Stimulated activated CD4-positive, alpha-beta T cell treated with anti-CD3 and anti-CD28 coated beads, Interleukin-12 subunit alpha, Interleukin-12 subunit beta, amount 100 ng/mL, for 4 hours (primary cell): ENCODE measurements at places on chromosomes 6 and 20.

DNA sequence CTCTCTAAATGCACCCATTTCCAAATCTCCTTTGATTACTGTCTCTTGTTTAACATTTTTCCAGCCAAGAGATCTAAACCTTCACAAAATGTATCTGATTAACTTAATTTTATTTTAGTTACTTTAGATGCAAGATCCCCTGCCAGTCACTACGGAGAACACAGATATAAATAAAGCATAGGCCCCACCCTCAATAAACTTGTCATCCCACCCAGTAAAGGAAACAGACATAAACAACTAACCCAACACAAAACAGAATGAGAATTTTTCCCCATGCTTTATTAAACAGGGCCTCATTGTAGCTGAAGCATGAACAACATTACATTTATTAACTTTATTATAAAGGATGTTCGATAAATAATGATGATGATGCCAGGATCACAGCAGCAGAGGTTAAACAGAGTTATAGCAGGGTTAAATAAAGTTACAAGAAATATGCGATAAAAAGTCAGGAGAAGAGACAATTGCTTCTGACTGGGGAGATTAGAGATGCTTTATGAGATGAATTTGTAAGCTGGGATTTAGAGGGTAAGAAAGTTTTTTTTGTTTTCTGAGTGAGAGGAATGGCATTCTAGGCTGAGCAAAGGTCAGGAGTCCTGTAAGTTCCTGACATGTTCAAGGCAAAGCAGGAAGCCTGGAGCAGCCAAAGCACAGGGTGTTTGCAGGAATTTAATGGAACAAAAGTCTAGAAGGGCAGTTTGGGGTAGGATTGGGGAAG is 41.1 kb downstream of the TFAP2A start:
- no peak for DNase-seq

- peak; percentile 49 for DNase-seq
Measured at GRCh38 chr6:32952817-32953739, at the start of gene HLA-DMA. Gene HLA-DMA (minus strand): TSS chr6:32953097. CDS start chr6:32953036, 61 bp downstream.

DNA sequence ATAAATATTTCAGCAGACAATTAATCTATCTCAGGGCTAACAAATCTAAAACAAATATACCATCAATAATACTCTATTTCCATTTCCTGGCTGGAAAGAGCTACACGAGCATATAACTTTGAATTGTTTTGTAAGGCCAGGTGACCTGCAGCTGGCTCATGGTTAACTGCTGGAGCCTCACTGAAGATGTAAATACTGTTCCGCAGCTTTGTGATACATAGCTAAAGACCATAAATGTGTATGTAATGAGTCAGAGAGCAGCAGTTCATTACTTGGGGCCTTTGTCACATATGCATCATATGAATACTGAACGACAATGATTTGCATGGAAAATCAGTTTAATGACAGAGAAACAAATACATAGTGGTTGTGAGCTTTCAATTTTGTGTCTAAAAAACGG is 109.4 kb upstream of the CCN2 start:
- DNase-seq, result no peak

DNA sequence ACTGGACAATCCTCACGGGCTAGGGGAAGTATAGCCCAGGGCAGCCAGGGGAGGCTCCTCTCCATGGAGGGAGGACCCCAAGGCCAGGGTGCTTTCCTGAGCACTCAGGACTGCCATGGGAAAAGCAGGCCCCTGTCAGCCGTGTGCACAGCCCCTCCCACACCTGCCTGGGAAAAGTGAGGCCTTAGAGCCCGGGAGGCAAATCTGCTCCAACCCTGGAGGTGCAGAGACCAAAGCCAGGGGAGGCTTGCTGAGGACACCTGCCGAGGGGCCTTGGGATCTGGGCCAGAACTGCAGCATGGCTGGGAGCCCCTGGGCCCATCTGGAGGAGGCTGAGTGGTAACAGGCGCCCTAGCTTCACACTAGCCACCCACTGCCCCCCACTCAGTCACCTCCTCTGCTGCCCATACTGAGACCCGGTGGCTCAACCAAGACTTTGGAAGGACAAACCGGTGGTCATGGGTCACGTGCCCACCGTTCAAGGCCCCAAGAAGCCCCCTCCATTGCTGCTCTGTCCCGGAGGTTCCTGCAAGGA is 55.2 kb downstream of the YTHDF1 start:
- no peak for DNase-seq

- DNase-seq, result no peak
Measured at GRCh38 chr6:169939554-169940164, 188.2 kb downstream of the ERMARD start.

- no peak for DNase-seq
Measured at GRCh38 chr20:3865887-3866407, 19.3 kb downstream of the MAVS start.

GRCh38 chr6:91646649-91647048 is 1059.8 kb upstream of the MAP3K7 start:
- DNase-seq, result no peak

DNA sequence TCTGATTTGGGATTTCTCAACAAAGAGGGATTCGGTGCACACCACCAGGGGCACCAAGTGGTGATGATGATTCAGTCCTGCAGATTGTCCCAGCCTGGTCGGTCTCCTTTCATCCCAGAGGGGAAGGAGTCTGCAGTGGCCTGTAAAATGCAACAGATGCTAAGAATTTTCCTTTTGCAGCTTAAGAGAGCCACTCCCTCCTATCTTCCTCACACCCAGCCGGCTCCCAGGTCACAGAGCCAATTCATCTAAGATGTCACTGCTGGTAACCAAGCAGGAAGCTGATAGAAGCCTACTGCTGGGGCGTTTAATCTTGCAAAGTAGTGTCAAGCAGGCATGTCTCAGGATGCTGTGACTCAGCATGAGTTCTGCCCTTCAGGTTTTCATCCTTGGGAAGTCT is 203.8 kb upstream of the LRFN2 start:
- no peak for DNase-seq

DNA sequence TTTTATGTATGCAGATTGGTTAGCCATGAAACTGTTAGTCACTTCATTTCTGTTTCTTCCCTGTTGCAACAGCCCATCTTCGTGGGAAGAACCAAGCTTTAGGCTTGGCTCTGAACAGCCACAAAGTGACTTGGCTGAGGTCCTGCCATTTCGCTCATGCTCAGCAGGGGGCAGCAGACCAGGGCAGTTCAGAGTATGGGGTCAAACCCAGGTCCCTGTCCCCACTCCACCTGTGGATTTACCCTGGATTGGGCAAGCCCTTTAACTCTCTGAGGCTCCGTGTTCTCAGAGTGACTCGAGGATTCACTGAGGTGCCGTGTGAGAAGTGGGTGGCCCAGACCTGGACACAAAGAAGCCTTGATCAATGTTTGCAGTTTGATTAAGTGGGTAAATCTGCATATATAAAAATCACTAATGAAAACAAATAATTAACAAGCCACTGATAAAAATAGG is 19.8 kb upstream of the MAP1LC3A start:
- DNase-seq, result peak; percentile 56

GRCh38 chr6:19327241-19327640 is 509.9 kb upstream of the ID4 start:
- DNase-seq, result no peak

DNA sequence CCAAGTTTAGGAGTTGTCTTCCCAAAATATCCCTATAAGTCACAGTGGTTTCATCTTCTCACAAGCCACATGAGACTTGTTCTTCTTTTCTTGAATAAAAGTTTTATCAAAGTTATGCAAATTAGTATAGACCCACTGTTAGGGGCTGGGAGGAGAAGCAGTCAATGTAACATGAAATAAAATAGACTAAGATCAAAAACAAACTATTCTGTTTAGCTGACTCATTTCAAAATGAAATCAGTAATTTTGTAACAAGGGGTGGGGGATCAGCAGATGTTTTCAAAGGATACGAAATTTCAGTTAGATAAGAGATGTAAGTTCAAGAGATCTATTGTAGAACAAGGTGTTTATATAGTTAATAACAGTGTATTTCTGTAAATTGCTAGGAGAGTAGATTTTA is 339.6 kb upstream of the PRDM1 start:
- DNase-seq, result no peak

DNA sequence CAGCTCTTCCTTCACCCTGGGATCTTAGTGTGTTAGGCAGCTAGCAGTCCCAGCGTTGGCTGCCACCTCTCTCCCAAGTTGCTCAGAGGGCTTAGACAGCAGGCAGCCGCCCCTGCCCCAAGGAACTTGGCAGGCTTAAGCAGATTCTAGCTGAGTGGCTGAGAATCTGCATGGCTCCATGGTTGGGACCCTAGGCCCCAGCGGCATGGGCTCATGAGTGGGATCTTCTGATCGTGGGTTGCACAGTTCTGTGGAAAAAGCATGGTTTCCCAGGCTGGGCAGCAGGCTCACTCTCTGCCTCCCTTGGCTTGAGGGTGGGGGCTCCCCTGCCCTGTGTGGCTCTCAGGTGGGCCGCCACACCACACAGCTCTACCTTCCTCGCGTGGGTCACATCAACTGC is 1624.9 kb downstream of the GRIK2 start:
- DNase-seq, result no peak

DNA sequence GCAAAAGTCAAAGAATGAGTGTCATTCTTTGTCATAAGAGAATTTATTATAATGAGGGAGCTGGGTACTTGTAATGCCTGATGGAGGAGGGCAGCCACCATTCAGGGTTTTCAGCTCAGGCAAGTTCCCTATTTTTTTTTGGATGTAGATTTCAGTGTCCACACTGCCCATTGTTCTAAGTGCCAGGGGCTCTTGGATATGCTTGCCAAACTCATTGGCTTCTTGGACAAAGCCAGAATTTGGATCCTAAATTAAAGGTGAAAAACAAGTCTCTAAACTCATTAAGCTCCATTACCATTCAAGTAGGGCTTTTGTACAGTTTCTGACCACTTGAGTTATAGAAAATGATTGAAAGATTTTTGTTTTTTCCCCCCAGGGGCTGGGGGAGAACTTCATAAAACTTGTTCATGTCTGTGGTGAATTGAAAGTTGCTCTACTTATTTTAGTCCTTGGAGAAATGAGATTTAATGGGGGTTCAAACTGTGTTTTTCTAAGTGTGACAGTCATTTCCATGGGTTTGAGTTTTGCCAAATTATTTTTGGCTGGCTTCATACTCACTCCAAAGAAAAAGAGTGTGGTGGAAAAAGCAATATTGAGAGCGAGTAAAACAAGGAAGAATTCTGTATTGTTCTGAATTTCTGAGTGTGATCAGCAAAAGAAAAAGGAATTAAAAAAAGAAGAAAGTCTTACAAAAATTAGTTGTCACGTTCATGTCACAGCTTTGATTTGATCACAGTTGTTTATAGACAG is 46.0 kb downstream of the TIAM2 start:
- no peak for DNase-seq

- no peak for DNase-seq
Measured at GRCh38 chr6:165718491-165718891, 55.5 kb upstream of the PDE10A start.

- DNase-seq, result no peak
Measured at GRCh38 chr6:104705095-104705707, 154.5 kb downstream of the HACE1 start.

GRCh38 chr20:63333241-63333836 is 27.8 kb downstream of the CHRNA4 start:
- no peak for DNase-seq

GRCh38 chr6:42715871-42716270 is 6.5 kb downstream of the PRPH2 start:
- DNase-seq, result no peak

DNA sequence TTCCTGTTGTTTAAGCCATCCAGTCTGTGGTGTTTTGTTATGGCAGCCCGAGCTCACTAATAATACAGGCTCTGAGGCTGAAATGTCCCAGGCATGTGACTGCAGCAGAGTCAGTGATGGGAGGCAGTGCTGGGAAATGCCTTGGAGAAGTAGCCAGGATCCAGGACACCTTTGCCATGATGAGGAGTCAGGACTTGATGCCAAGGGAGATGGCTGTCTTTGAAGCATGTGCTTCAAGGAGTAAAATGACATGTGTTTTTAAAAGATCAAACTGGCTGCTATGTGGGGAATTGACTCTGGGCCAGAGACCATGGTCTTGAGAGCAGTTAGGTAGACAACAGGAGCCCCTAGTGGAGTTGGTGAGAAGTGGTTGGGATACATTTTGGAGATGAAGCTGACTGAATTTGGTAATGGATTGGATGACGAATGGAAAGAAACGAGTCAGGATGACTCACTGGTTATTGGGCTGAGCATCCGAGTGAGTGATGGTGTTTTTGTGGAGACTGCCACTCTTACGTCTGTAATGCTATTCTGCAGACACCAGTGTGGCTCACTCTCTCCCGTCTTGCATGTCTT is 322.2 kb downstream of the PLCB1 start:
- no peak for DNase-seq

- DNase-seq, result no peak
Measured at GRCh38 chr6:157978021-157978783, 3.5 kb upstream of the SYNJ2 start.

- DNase-seq, result no peak
Measured at GRCh38 chr6:106538145-106538544, 91.2 kb downstream of the RTN4IP1 start.

- DNase-seq, result no peak
Measured at GRCh38 chr6:136408204-136408603, 118.6 kb upstream of the BCLAF1 start.

DNA sequence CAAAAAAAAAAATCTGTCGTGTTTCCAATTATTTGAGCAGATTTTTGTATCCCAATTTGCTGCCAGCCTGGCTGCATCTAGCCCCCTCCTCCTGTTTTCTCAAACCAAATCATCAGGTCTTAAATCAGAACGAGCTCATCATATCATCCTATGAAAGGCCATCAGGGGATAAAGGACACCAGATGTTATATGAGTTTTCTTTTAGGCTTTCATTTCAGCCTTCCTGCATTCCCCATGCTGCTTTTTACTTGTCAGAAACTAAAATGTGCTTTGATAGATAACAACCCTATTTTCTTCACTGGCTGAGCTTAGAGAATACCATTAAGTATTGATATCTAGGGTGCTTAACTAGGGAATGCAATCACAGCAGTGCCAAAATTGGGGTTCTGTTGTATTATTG is 968.4 kb upstream of the SLC35B3 start:
- no peak for DNase-seq
